Activated CD4-positive, alpha-beta T cell treated with anti-CD3 and anti-CD28 coated beads, Interleukin-2, amount 10 ng/mL, durations not matched to agents 24 days and 14 days (primary cell): ENCODE measurements at places on chromosomes 11 and 22.

- DNase-seq = no peak
Measured at GRCh38 chr11:109911488-109911887, 181.7 kb upstream of the ZC3H12C start.

DNA sequence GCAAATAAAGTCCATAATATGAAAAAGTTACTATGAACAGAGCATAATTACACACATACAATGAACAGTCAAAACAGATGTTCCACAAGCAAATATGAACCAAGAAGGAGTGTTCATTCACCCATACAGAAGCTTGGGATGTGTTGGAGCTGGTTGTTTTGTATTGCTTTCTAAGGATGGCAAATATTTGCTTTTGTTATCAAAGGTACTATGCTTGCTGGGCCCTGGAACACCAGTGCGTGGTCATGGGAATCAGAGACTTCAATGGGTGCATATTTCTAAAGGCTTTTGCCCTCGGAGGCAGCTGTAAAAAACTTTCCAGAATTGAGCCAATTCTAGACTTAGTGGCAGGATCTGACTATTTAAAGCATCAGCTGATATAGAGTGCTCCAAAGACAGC lies 85.1 kb downstream of the BARX2 start:
- DNase-seq = no peak

DNA sequence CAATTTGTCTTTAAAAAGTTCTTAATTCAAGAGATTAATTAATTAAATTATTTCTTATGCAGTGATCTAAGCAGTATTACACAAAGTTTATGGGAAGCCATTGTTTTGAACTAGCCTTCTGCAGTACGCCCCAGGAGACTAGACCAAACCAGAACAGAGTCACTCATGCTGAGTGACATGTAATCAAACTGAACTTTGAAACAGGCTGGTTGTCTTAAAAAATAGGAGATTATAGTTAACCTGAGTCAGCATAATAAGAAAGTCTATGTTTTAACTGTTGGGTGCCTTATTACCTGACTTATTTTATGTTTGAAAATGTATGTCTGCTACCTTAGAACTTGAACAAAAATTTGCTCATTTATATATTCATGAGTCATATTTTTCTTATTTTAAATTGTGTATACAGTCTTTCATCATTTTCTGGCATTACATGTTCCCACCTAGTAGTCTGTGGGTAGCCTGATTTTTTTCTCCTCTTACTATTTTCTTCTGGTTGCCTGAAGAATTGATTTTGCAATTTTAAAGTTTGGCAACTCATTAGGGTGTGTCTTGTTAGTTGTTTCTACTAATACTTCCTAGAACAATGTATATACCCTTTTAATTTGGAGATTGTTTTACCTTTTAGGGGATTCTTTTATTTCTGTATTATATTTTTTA lies 161.4 kb downstream of the AASDHPPT start:
- no peak for DNase-seq

DNA sequence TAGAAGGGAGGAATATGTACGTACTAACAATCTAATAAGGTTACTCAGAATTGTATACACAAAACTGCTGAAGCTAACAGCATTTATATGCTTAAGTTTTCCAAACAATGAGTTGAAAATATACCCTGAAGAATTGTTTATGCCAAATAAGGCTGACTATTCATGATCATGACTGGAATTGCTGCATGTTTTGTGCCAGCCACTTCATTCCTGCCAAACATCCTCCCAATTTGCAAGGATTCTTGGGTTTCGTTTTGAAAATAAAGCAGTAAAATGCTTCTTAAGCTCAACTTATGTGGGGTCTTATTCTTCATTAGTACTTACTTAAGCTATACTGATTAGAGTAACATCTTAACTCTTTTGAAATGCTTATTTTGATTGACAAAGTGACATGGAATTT lies 149.0 kb downstream of the SPON1 start:
- no peak for DNase-seq

DNA sequence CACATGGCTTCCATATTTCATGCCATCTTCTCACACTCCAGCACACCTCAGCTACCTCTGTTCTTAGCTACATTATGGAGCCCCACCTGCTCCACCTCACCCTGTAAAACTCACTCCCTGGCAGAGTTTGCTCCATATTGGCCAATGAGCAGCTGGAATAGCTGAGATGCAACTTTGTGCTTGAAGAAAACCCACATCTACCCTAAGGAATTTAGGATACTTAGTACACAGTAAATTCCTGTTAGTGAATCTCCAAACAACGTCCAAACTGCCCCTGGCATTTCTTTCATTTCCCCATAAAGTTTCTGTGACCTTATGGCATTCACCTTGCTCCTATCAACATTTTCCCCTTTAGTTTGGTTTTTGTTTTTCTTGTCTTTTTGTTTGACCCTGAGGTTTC lies 2.2 kb upstream of the VWCE start:
- DNase-seq = no peak

DNA sequence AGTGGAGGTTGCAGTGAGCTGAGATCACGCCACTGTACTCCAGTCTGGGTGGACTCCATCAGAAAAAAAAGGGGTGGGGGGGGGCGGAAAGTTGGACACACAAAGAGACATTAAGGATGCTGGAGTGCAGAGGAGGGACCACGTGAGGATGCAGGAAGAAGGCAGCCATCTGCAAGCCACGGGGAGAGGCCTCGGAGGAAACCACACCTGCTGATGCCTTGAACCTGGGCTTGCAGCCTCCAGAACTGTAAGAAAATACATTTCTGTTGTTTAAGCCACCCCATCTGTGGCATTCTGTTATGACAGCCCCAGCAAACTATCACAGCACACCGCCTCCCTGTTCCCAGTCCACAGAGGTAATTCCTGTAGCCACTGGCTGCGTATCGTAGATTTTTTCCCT lies 9.2 kb upstream of the STIP1 start:
- DNase-seq = peak; percentile 71

DNA sequence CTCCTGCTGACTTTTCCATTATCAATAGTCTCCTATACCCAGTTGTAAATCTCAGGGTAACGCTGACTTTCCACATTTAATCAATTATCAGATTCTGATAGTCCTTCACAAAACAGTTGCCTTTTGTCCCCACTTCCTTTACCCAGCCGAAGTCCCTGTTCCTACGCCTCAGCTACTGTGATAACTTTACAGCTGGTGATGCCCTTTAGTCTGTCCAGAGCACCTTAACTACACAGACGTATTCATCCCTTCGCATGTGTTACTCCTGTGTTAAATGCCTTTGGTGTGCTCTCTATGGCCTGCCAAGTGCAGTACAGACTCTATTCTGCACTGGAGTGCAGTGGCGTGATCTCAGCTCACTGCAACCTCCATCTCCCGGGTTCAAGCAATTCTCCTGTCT lies 20.2 kb downstream of the SSH3 start:
- no peak for DNase-seq

GRCh38 chr11:17921659-17922415 lies 91.0 kb downstream of the SERGEF start:
- no peak for DNase-seq

DNA sequence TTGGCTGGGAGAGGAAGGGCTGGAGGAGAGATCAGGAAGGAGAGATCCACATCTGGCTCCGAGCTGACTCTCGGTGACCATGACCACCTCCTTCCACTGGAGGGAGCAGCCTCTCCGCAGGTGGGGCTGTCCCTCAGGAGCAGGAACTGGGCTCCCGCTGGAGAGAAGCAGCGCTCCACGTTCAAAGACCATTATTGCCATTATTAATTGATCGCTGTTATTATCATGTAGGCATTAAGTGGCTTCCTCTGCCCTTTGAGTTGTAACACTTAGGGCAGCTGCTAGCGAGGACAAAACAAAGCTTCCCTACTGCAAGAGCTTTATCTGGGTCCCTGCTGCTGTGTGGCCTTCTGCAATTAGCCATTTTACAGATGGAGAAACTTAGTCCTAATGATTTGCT lies 251.9 kb downstream of the ST3GAL4 start:
- peak; percentile 58 for DNase-seq

DNA sequence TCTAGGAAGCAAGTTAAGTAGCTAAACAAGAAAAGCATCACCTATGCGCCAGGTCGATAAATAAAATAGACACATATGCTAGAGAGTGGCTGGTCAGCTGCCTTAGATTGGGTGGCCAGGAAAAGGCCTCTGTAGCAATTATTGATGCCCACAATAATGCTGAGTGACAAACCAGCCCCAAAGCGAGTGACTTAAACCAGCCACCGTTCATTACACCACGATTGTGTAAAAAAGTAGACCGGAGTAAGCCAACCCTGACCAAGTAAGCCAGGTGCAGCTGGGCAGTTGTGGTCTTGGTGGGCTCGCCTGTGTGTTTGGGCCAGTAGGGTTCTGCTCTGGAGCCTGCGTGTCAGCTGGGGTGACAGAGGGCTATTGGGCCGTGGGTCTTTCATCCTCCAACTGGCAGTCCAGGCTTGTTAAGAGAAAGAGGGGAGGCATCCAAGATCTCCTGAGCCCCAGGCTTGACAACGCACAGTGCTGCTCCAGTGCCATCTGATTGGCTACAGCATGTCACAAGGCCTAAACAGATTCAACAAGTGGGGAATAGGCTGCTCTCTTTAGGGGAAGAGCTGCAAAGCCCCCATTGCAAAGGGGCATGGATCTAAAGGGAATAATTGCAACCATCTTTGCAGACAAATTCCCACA lies 100.4 kb upstream of the PARVA start:
- DNase-seq = no peak

GRCh38 chr22:41563051-41563711 lies 2.4 kb downstream of the CSDC2 start:
- DNase-seq = no peak

GRCh38 chr11:9461063-9461759 lies 399 bp downstream of the ZNF143 start:
- DNase-seq = peak; percentile 94

DNA sequence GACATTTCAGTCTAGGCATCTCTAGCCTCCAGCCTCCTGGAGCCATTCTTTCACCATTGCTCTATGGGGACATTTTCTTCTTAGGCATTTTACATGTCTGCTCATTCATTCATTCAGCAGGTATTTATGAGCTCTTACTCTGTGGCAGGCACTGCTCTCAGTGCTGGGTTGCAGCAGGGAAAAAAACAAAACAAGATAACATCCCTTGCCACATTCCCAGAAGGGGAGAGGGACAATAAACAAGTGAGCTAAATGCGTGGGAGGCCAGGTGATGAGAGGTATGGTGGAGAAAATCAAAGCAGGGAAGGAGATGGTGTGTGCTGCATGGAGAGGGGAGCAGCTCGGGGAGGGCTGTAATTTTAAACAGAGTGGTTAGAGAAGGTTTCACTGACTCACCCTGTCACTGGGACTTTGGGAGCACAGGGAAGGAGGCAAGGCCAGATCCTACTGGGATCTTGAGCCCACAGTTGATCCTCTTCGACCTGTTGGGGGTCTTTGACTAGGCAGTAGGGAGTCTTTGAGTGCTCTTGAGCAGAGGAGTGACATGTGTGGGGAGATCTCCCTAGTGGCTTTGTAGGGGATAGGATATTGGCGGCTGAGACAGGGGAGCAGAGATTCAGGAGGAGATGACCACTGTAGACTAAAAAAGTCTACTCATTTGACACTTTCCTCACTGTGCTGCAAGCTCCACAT lies 17.0 kb downstream of the MICAL2 start:
- DNase-seq = no peak

- DNase-seq = no peak
Measured at GRCh38 chr11:18757811-18758210, 31.8 kb upstream of the IGSF22 start.

DNA sequence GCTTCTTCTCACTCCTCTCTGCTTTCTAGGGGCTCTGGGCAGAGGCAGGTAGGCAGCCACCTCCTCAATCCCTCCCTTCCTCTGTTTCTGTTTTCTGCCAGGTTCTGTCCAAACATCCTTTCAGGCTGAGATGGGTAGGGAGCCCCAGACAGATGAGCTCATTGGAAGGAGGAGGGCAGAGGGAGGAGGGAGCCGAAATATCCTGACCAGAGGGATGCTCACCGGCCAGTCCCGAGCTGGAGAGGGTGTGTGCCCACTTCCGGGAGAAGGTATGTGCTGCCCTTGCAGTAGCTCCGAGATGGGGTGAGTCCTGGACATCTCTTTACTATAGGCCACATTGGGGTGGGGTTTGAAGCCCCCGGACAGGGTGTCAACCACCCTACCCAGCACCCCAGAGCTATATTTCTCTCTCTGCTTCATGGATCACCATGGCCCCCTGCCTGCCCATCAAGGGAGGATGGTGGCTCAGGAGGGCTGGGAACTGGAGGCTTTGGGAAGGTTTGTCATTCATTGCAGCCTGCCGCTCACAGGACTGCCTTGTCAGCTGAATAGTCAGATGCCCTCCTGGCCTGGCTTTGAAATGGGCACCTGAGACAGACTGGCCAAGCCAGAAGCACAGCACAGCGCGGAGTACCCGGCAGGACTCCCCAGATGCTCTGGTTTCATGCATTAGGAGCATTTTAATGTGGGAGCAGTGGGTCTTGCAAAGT lies 4.7 kb upstream of the SCN4B start:
- no peak for DNase-seq

GRCh38 chr22:48898524-48899250 lies 929.0 kb downstream of the BRD1 start:
- DNase-seq = no peak

- no peak for DNase-seq
Measured at GRCh38 chr11:111399187-111400031, 20.3 kb upstream of the POU2AF1 start.

GRCh38 chr22:36461665-36462649 lies 19.5 kb downstream of the TXN2 start:
- no peak for DNase-seq

DNA sequence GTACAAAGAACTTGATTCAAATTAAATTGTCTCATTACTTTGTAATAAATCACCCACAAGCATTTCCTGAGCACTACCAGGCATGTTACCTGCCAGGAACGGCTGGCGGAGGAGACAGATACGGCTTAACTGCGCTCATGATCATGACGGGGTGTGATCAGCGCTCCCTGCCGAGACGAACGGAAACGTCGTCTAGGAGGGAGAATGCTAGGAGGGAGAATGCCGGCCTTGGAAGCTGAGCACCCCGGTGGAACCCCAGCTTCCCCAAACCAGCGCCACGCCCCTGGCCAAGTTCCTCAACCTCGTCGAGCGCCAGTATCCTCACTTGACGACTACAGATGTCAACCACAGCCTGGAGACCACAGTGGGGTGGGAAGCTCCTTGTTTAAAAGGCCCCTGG lies 272.8 kb downstream of the CTTN start:
- DNase-seq = no peak

- DNase-seq = no peak
Measured at GRCh38 chr22:29083933-29084591, 11.2 kb downstream of the KREMEN1 start.

GRCh38 chr11:59463190-59463641 lies 6.5 kb downstream of the OR4D6 start:
- no peak for DNase-seq

DNA sequence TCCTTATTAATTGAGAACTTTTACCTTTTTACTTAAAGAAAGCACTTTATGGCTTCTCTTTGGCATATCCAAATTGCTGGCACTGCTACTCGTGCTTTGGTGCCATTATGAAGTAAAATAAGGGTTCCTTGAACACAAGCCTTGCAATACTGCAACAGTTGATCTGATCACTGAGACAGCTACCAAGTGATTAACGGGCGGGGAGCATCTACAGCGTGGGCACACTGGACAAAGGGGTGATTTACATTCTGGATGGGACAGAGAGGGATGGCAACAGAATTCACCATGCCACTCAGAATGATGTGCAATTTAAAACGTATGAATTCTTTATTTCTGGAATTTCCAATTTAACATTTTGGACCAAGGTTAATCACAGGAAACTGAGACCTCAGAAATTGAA lies 7.7 kb downstream of the CHRDL2 start:
- DNase-seq = no peak
